ENCODE measurements at places on chromosomes 1 and 21.

GRCh38 chr1:215825056-215825455 is 258.0 kb downstream of the KCTD3 start:
- no peak overlapping the region for H3K27ac ChIP-seq
- no peaks in the 10 kb centered on the region for H3K36me3 ChIP-seq
- H3K4me1 ChIP-seq, result no peaks in the 10 kb centered on the region
- H3K27me3 ChIP-seq, result no peaks in the 10 kb centered on the region

DNA sequence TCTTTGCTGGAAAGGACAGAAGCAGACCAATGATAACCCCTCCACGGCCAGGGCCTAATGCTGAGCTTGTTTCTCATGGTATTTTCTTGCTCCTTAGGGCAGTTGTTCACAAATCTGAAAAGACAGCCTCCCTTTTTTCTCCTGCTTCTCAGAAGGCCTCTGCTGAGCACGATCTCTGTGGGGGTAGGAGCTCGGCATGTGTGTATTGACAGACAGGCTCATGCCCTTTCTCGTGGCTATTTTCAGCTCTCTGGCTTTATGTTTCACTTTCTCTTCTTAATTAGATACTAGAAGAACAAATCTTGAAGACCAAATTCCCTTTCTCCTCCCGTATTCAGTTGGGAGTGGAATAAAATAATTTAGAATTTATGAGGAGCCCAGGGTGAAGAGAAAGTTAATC is 768 bp upstream of the RIIAD1 start:
- H3K27me3 ChIP-seq, result peaks cover 62% of the 10 kb centered on the region
- no peak overlapping the region for H3K27ac ChIP-seq
- peak overlapping the region; percentile 74 for H3K4me3 ChIP-seq
- no peaks in the 10 kb centered on the region for H3K36me3 ChIP-seq
- H3K4me1 ChIP-seq, result peaks cover 26% of the 10 kb centered on the region
- ATAC-seq, result peak; percentile 56

- H3K27me3 ChIP-seq, result no peaks in the 10 kb centered on the region
- H3K4me3 ChIP-seq, result no peak overlapping the region
- no peak overlapping the region for H3K27ac ChIP-seq
- H3K36me3 ChIP-seq, result peaks cover 33% of the 10 kb centered on the region
- peak; percentile 36 for ATAC-seq
Observed at GRCh38 chr1:210597555-210598134, 268.9 kb downstream of the HHAT start.

GRCh38 chr1:12566484-12567287 is 51.3 kb downstream of the DHRS3 start:
- H3K27me3 ChIP-seq, result peaks cover 6% of the 10 kb centered on the region
- ATAC-seq, result no peak
- H3K36me3 ChIP-seq, result peaks cover 49% of the 10 kb centered on the region
- H3K4me1 ChIP-seq, result no peaks in the 10 kb centered on the region
- H3K27ac ChIP-seq, result no peak overlapping the region
